ENCODE measurements at places on chromosomes 2 and 18.
A peak's percentile ranks its signal among the peaks of the same experiment; 100 is the strongest.

GRCh38 chr18:44683556-44683955 is 2.9 kb downstream of the SETBP1 start:
- DNase-seq, result peak; percentile 19

DNA sequence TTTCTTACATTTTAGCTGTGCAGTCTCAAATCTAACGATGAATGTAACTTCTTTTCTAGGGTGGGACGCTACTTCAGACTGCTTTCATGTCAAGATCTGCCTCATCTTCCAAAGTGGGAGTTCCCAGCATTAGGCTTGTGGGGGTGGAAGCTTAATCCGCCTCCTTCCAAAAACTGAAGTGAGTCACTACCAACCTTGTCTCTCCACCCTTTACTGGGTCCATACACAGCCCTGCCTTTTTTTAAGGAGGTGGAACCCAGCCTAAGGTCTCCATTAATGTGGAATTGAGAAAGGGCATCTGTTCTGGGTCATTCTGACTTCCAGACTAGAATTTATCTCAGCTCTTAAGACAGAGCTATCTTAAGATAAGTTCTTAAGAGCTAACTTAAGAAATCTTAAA is 42.0 kb upstream of the NFE2L2 start:
- no peak for DNase-seq

DNA sequence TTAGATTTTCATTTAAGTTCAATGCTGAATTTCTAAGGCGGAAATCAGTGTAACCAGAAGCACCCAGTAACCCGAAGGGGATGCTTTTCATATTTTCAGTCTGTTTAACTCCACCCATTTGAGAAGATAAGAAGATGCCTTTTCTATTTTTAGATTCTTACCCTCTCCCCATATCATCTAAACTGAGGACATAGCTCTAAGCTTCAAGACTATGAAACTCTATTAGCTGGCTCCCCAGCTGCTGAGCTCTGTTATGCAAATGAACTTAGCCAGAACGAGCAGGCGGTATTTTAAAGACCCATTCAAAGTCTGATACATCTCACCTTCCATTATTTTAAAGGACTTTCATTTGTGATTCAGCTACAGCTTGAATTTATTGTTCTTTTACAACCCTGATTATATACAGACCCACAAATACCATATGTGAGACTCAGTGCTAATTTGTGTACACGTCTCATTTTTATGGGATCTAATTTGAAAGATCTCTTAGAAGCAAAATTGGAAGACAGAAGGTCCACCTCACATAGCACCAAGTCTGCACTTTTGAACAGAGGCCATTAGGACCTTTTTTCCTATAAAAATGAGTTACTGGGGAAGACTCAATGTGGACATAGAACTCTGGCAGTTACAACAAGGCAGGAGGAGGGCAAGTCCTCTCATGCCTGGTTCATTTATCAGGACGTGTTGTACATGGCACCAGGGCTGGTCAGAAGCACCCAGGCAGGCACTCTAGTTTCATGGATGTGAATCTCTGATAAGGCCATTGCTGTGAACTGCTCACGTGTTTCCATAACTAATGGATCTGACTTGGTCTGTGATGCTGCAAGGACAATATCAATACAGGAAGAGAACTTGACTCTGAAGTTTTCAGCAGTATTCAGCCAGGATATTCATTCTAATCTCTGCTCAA is 16.3 kb downstream of the CDC42EP3 start:
- no peak for DNase-seq

DNA sequence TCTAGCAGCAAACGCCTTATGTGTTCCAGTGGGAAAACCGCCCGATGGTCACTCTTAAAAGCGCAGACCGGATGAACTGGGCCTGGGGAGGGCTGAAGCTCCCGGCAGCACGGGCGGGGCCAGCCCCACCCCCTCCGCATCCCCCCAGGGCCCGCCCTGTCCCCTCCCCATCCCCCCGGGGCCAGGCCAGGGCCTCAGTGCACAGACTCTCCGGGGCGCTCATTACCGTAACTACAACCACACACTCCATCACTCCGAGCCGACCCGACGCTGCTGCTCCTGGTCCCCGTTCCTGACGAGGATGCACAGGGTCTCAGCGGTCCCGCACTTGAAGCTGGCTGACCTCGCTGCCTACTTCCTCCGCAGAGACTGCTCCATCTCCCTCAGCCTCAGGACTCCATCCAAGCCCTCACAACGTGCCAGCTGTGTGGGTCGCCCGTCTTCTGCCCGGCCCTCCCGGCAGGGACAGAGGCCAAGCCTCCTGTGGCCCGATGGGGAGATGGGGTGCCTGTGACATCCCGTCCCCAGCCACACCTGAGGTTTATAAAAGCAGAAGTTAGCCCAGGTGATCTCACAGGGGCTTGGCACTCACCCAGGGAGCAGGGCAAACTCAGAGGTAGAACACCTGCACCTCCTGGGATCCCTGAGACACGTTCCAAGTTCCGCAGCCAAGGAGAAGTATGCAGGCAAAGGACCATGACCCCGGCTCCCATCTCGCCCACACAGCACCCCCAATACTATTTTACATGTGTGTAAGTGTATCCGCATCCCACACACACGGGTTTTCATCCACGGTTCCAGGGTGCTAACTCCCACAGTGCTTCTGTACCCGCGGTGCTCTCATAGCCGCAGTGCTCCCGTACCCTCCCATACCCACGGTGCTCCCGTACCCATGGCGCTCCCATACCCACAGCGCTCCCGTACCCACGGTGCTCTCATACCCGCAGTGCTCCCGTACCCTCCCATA is 36.0 kb downstream of the SLC66A2 start:
- DNase-seq, result no peak

GRCh38 chr2:117603060-117603459 is 211.4 kb upstream of the DDX18 start:
- no peak for DNase-seq

DNA sequence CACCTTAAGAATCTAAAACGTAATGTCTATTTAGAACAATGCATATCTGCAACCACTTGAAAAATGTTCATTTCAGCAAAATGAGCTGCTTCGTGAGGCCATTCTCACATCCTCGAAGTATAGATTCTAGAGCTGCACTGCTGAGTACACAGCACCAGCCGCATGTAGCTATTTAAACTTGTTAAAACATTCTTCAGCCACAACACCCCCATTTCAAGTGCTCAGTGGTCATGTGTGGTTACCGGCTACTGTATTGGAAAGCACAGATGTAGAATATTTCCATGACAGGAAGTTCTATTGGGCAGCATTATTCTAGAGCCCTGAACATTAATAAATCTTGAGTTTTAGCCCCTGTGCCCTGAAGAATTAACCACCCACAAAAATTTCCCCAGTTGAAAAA is 35.0 kb downstream of the SUMO1 start:
- DNase-seq, result no peak

DNA sequence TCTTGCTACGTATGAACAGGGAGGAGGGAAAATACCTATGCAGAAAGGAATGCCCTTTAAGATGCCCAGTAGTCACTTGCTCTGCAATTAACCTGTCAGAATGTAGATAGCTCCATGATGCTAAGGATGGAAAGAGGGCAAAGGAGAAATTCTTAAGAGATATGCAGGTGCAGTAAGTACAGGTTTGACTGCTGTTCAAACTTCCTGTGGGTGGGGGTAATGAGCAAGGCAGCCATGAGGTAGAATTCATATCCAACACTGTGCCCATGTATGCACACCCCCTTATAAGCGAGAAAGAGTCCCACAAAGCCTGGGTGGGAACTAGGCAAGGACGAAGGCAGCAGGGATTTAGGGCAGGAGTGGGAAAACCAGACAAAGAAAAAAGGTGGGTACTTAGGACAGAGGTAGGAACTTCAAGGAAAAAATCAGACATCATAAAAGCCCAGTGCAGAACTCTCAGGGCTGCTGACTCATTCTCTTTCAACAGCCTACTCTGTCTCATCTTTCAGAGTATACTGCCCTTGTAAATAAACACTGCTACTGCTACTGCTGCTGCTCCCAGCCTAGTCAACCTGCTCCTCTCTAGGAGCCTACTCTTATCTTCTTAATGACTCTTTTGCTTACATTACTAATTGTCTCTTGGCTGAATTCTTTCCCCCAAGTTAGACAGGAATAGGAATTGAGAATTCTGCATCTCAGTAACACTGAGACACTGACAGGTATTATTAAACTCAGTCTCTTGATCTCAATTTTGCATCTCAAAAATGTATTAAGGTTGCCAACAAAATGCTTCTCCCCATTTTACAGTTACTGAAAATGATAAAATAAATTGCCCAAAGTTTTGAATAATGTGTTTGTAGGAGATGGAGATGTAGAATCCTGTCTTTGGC is 189.0 kb downstream of the PTH2R start:
- DNase-seq, result no peak

DNA sequence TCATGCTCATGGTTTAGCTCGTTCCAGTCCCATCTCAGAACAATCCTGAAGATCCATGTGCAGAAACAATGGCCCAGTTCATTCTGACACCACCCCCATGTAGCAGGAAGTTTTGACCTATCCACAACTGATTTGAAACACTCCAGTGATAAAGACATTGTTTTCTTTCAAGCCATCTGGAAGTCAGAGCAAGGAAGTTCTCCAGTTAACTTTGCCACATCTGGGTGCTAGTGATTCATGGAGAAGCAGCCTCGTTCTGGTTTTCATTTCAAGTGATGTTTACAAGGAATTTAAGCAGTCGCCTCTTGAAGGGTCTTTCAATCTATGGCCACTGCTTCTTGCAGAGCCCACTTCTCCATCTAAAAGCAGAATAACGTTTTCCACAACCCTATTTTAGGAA is 36.6 kb upstream of the TWIST2 start:
- no peak for DNase-seq

GRCh38 chr18:61541673-61542072 is 208.4 kb downstream of the CDH20 start:
- no peak for DNase-seq

DNA sequence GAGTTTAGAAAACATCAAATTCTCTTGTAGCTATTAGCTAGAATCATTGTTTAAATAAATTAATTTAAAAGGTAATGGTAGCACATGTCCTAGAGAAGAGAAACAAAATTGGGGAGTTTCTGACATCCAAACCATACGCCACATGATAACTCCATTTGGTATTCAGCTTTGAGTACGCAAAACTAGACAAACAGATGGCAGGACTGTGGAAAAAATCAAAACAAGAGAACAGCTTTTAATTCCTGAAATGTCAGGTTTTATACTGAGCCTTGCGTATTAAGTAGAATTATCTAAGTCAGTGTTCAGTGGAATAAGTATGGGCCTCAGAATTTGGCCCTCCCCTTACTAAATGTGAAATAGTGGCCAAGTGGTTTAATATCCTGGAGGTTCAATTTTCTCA is 82.4 kb upstream of the PDE1A start:
- no peak for DNase-seq

DNA sequence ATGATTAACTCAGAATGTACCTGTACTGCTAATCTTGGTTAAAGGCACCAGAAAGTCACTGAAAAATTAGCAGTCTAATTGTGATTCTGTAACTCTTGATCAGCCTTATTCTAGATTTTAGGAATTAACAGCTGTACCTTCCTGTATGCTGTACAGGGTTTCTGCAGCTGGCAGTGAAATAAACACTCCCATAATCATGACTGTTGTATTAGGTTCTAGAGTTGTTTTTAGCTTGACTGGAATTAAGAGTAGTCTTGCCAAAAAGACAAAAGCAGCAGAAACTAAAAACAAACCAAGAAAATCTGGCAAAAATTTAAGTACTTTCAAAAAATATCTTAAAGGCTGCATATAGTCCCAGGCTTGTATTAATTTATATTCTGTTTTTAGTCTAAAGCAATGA is 103.5 kb downstream of the SOS1 start:
- DNase-seq, result no peak

GRCh38 chr2:71502941-71503738 is 49.8 kb downstream of the DYSF start:
- no peak for DNase-seq

- DNase-seq, result no peak
These were observed 1.4 kb downstream of the TOGARAM2 start for GRCh38 chr2:28982381-28982950.

- DNase-seq, result no peak
These were observed 32.5 kb downstream of the CFLAR start for GRCh38 chr2:201148434-201148990.

DNA sequence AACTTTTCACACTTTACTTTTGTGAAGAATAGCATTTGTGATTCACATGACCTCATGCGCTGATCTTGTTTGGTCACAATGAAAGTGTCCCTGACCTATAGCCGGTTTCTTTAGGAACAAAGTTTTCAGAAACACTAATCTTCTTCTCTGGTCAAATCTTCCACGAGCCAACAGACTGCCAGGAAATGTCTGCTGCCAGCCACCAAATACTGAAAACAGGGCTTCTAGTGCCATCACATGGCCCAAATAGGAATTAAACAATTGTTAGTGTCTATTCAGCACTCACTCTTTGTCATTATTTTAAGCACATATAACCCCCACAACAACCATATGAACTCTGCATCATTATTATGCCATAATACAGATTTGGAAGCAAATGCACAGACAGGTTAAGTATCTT is 286.5 kb upstream of the SYT4 start:
- no peak for DNase-seq

GRCh38 chr2:218607436-218608115 is at the start of gene PLCD4:
TSS of gene PLCD4 (plus strand) at chr2:218607899. CDS start at chr2:218615740, 7,841 bp downstream.
- DNase-seq, result no peak

DNA sequence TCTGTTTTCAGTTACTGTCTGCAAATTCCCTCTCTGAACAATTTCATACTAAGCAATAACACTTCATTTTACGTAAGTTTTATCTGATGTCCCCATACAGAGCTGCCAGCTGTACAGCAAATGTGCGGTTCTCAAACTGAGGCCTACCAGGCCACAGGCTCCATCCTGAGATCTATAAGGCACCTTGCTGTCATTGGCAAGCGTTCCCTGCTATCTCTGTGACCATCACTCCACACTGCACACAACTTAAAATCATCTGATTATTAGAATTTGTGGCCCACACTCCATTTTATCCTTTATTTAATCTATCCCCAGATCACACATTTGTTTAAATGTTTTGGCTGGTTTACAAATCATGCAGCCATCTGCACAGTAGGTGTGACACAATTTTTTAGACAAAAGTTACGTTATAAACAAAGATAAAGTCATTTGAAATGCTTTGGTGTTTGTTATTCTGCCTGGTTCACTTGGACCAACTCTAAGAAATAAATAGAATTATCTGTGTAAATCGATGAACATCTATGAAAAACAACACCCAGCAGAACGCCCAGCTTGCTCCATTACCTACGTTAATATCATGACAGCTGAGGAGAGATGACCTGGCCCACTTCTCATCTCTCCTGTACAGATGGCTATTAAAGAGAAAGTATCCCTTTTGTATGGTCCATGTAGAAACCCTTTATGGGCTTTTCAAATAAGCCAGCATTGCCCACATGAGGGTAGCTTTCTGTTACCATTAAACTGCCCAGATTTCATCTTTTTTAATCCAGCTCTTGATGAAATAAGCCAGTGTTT is 162.4 kb downstream of the ZNF521 start:
- DNase-seq, result no peak

GRCh38 chr18:70422391-70422965 is 133.6 kb downstream of the SOCS6 start:
- no peak for DNase-seq
